ENCODE measurements at places on chromosomes 3 and 15.

DNA sequence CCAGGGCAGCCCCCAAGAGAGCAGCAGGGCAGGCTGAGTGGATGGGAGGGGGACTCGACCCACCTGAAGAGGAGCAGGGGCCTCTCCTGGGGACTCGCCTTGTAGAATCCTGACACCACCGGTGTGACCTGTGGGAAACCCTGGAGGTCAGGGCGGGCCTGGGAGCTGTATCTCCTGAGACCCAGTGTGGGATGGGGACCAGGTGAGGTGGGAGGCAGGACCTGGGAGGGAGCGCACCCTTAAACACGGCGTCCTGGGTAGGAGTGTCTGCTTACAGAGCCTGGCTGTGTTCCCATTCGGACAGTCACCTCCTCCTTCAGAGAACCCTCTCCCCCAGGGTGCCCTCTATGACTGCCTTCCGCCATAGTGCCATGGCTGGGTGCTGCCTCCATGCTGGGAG, 27.1 kb downstream of the C15orf39 start:
- no peak for DNase-seq

DNA sequence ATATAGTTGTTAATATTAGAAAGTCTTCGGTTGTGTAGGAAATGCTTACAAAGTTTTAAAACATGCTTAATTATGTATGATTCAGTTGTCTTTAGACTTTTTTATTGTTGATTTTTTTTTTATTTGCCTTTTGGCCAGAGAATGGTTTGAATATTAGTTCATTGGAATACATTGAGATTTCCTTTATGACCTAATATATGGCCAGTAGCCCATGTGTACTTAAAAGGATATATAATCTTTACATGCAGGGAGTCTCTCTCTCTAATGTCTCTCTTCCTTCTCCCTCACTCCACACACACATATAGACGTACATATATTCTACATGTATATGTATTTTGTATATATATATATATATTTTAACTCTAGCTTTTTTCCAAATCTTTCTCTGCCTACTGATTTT, 67.3 kb upstream of the SKIL start:
- no peak for DNase-seq

DNA sequence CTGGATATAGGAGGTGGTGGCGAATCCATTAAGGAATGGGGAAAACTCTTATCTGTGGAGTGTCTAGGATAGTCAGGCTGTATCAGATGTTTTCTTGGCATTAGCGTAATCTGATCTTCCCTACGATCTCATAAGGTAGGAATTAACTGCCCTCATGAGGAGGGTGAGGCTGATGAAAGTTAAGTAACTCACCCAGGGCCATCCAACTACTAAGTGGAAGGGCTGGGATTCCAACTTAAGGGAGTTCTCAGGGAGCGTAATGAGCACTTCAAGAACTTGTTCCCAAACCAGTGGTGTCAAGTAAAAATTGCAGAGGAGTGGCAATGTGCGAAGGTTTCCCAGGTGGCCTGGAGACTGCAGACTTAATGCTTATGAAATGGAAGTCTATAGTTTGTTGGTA, 55.9 kb upstream of the OSBPL11 start:
- DNase-seq: no peak

DNA sequence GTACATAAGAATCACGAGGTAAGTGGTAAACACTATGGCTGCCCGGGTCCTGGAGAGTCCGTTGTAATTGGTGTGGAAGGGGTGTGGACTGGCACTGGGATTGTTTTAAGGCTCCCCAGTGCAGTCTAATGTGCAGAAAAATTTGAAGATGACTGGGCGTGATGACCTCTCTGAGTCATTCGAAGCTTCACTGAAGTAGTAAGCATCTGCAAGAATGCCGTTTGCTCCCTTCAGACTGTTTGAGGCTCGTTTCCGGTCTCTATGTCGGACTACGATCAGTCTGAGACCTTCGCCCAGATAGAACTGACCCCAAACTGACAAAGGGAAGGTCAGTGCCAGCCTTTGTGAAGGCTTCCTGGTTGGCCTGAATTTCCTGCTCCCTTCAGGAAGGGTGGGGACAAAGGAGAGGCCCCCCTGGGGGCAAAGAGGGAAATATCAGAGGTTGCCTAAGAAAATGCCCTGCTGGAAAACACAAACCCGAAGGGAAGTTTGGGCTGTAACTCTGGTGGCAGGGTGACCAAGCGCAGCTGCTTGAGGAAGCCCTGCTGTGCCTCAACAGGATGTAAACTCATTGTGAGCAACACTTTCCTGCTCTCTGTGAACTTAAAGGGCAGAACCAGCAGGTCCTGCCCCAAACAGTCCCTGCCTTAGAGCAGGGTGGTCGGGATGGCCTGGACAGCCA, 34.6 kb downstream of the BTD start:
- no peak for DNase-seq

DNA sequence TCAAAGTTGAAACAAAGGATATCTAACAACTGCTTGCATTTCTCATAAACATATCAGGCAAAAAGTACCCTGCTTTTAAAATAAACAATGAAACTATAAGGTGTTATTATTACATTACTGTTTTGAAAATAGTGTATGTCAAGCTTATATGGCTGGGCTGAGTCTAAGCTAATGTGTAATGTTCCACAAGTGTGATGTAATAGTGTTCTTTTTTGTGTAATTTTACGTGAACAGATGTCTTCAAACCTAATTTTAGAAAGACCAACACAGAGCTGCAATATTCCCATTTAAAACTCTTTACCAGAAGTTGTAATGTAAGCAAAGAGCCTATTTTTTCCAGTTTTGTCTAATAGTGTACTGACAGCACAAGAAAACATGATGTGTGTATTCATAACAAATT, 34.0 kb downstream of the MINDY2 start:
- DNase-seq: no peak

DNA sequence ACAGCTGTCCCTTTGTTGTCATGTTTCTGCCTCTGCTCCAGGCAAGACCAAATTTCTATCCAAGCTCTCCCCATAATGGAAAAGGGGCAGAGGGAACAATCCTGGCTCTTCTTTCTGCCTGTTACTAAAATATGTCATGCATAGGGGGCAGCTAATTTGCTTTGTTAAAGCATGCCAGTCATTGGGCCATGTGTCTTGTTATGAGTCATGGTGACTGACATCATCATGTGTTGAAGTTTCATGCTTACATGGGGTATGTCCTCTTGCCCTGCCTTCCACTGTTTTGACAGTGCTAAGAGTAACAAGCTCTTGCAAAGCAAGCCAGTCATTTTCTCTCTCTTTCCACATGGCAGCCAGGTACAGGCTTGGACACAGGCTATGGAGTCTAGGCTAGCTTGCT, 268.9 kb downstream of the GABRB3 start:
- DNase-seq: no peak

GRCh38 chr3:55795746-55796145, 308.6 kb upstream of the WNT5A start:
- DNase-seq: no peak

- no peak for DNase-seq
Observed at GRCh38 chr3:133999891-134000685, 29.6 kb downstream of the SLCO2A1 start.
